ENCODE measurements at places on chromosomes 2 and 18. TPM values are rescaled to one million over a fixed set of nuclear protein-coding genes. Genes with fewer than 3 reads are reported as not detected.

DNA sequence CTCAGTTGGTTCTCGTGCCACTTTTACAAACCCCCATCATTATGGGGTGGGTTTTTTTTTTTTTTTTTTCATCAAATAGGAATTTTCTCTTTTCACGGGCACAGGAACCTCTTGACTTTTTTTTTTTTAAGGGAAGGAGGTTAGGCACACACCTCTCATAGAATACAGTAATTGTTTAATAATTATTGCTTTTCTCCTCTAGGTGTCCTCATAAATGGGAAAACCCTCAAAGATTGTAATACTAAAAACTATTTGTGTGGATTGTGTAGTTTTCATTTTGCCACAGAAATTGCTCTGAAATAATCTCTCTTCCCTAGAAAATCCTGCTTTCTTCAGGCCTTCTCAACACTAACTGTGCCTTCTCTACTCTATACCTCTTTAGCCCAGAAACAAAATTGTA lies 147.3 kb downstream of the GREB1L start:
- no peak for DNase-seq

- no peak for DNase-seq
Observed at GRCh38 chr18:44855681-44856080, 175.0 kb downstream of the SETBP1 start.

GRCh38 chr2:143514413-143514812 lies 385.2 kb downstream of the ARHGAP15 start:
- no peak for DNase-seq

- no peak for DNase-seq
Observed at GRCh38 chr18:78192054-78192453, 787.6 kb upstream of the SALL3 start.

Gene FOXI3
- total RNA-seq: not detected

GRCh38 chr2:236761358-236761757 lies 191.7 kb downstream of the ACKR3 start:
- DNase-seq: no peak

- no peak for DNase-seq
Observed at GRCh38 chr2:167198009-167198408, 309.7 kb downstream of the XIRP2 start.

DNA sequence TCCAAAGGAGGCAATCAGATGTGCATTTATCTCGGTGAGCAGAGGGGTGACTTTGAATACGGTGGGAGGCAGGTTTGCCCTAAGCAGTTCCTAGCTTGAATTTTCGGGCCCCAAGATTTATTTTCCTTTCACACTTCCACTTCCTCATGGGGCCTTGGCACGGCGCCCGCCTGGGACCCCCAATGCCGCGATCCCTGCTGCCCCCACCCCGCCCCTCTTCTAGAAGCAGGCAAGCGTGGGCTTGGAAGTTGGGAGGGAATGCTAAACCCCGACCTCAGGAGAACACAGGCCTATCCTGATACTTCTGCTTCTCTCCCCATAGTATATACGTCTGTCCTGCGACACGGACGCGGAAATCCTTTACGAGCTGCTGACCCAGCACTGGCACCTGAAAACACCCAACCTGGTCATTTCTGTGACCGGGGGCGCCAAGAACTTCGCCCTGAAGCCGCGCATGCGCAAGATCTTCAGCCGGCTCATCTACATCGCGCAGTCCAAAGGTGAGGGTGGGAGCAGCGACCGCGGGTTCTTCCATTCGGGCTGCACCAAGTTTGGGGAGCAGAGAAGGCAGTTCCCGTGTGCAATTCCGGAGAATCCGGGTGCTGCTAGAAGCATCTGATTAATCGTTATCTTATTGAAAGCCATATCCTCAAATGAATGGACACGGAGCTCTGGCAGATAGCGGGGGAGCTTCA lies 21.6 kb downstream of the TRPM8 start:
- DNase-seq: no peak

Gene TFCP2L1
- 0.21 TPM for total RNA-seq

GRCh38 chr18:70522183-70522680 lies 233.4 kb downstream of the SOCS6 start:
- DNase-seq: no peak

DNA sequence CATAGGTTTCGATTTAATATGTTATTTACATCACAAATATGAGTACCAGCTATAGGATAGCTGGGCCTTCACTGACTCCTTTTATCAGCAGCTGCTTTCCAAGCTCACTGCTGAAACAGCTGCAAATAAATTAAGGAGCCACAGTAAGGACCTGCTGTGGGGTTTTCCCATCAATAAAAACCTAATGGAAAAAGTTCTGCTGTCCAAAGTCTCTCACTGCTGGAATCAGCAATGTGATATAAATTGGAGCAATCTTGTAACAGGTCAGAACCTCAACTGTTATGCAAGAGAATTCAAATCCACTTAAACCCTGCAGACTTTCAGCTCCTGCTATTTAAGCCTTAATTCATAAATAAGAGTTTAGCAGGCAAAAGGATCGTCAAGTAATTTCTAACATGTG lies 61.3 kb downstream of the NEB start:
- DNase-seq: no peak

- peak; percentile 64 for DNase-seq
Observed at GRCh38 chr2:202635428-202636212, 851 bp downstream of the FAM117B start.

DNA sequence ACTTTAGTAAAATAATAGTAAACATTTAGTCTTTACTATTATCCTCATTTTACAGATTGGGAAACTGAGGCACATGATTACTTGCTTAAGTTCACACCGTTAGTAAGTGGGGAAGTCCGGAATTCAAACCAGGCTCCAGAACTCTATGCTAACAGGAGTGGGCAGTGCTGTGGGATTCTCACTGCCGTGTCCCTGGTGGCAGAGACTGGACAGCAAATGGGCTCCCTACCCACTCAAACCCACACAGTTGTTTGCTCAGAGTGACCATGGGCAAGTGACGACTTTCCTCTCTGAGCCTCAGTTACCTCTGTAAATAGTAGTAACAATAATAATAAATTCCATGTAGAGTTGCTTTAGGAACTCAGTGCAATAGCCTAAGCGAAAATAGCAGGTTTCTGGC lies 24.0 kb downstream of the MAIP1 start:
- no peak for DNase-seq

GRCh38 chr18:49612515-49613033 lies 50.7 kb downstream of the LIPG start:
- peak; percentile 38 for DNase-seq

Gene ABCG8
- total RNA-seq: not detected

Gene REL
- total RNA-seq: 52.4 TPM

Gene CPO
- total RNA-seq: not detected

DNA sequence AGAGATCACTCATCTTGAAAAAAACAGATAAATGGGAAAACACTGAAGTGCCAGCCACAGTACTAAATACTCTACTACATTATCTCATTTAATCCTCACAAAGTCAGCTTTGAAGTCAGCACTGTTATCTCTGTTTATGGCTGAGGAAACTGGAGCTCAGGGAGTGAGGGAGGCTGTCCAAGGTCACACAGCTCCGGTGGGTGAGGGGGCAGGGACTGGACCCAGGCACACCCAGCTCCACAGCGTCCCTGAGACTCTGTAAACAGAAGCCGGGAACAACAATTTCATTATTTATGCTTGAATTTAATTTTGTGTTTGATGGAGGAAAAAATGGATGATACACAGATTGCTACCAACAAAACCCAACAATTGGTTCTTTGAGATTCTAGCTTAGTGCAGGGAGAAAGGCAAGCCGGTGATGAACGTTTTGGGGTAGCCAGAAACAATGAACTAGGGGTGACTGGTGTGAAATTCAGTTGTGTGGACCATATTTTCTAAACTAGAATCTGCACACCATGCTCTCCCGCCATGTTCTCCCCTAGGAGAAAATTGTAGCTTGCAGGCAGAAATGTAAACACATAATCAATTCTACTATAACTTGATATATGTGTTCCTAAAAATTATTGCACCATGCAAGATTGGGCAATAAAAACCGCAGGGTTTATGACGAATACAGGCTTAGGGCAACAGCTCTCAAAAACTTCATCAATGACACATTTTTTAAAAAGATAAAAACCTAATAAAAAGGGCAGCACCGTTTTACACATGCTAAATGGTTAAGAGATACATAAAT lies at the start of gene GREB1:
Gene GREB1, plus strand, starts transcription at position 768 of the 793 bp plus-strand sequence. CDS start 22,570 bp downstream, outside the sequence.
- DNase-seq: no peak

Gene LYG2
- total RNA-seq: not detected

Gene CNDP1
- total RNA-seq: not detected

Gene RNMT
- total RNA-seq: 30.6 TPM

DNA sequence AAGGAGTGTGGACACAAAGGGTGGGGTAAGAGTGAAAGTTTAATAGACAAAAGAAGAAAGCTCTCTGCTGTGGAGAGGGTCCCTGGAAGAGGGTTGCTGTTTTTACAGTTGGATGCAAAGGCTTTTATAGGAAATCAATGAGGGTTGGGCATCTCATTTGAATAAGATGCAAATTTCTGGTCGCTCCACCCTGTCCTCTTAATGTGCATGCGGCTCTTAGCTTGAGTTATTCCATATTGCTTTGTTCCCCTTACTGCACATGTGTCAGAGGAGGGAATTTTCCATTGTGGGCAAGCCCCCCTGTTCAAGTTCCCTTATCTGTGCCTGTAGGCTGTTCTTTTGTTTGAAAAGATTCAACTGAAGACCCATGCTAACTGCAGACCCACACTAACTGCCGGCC lies 326.5 kb downstream of the BCL11A start:
- no peak for DNase-seq

Gene IGFBP5
- 2.8 TPM for total RNA-seq

GRCh38 chr2:27309651-27310050 lies 1.4 kb upstream of the UCN start:
- no peak for DNase-seq

Gene BBS5
- 1.8 TPM for total RNA-seq

Gene TCF7L1
- 0.10 TPM for total RNA-seq

GRCh38 chr2:228063558-228063957 lies 117.9 kb downstream of the SPHKAP start:
- DNase-seq: no peak

DNA sequence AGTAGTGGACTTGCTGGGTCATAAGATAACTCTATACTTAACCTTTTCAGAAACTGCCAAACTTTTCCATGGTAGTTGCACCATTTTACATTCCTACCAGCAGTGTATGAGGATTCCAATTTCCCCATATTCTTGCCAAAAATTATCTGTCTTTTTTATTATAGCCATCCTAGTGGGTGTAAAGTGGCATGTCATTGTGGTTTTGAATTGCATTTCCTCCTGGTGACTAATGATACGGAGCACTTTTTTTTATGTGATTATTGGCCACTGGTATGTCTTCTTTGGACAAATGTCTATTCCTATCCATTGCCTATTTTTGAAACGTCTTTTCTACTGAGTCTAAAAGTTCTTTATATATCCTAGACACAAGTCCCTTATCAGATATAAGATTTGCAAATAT lies 44.3 kb downstream of the CACNB4 start:
- DNase-seq: no peak

DNA sequence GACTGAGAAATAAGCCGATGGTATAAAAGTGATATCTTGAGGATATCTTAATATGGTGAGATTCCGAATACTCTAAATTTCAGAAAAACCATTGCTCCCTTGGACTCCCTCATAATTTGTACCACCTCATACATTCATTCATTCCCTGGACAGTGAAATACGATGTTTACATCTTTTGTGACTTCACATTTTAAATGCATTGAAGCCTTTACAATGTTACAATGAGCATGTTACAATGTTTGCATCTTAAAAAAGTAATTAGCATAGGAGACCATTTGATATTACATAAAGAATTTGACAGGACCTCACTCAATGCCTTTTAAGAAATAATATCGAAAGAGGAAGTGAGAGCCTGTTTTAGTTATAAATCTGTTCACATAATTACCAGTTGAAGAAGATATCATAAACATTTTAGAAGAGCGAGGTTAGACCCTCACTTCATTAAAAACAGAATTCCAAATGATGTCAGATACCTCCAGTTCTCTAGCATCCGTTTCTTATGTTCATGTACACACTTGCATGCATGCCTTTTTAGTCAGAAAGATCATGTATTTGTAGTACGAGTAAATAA lies 372.0 kb downstream of the ARHGAP15 start:
- DNase-seq: no peak

- no peak for DNase-seq
Observed at GRCh38 chr2:177334940-177335543, 57.5 kb upstream of the AGPS start.

Gene ITGB6
- total RNA-seq: not detected

DNA sequence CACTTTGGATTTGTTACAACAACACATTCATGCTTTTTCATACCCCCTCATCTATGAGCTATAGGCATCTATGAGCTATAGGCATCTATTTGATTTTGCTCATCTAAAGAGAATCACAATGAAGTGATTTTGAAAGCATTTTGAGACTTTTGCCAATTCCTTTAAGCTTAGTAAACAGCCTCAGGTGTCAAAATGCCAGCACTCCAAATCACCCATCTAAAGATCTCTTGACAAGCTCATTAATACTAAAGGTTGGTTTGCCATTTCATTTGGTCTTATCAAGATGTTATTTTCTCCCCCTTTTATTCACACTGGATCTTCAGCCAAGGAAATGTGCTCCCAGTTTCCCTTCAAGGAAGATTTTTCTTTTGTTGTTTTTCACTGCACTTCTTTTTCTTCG lies 110.7 kb upstream of the TLK1 start:
- DNase-seq: no peak

- no peak for DNase-seq
Observed at GRCh38 chr2:152062125-152063091, 36.4 kb downstream of the CACNB4 start.

DNA sequence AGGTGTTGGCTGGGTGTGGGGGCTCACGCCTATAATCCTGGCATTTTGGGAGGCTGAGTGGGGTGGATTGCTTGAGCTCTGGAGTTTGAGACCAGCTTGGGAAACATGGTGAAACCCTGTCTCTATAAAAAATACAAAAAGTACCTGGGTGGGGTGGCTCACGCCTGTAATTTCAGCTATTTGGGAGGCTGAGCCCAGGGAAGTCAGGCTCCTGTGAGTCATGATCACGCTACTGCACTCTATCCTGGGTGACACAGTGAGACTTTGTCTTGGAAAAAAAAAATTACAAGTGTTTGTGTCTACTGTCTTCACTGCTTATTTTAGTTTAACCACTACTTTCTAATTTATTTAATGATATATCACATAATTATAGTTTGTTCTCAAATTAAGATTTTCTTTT lies 62.7 kb upstream of the DOCK10 start:
- no peak for DNase-seq

DNA sequence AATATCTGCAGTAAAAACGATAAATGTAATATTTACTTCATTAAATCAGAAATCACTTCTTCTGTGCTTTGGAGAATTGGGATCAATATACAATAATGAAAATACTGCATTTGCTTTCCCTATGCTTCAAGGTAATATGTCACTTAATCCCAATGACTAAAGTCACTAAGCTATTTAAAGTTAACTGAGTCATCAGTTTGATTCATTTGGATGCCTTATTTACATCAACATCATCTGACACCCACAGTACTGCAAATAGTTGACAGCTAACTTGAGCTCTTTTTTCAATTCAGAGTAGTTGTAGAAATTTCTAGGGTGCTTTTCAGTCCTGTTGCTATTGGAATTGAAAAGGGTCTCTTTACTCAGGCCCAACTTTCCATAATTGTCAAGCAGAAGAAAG lies 776.9 kb upstream of the FSHR start:
- DNase-seq: no peak
